ENCODE measurements at places on chromosomes 2 and 18.

DNA sequence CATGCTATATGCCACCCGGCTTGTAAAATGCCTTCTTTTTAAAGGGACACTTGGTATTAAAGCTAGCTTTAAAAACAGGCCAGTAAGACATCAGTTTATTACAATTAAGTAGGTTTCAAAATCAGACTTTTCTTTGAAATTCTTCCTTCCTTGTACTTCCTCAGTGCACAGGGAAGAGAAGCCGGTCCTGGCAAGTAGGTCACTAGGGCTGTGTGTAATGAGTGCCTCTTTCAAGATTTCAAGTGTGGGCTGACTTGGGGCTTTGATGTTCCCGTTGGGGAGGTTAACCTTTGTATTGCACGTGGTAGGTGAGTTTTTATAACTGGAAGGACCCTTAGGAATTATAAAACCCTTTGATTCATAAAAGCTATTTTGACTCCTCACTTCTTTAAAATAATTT is 566.4 kb upstream of the ID2 start:
- no peak for DNase-seq

DNA sequence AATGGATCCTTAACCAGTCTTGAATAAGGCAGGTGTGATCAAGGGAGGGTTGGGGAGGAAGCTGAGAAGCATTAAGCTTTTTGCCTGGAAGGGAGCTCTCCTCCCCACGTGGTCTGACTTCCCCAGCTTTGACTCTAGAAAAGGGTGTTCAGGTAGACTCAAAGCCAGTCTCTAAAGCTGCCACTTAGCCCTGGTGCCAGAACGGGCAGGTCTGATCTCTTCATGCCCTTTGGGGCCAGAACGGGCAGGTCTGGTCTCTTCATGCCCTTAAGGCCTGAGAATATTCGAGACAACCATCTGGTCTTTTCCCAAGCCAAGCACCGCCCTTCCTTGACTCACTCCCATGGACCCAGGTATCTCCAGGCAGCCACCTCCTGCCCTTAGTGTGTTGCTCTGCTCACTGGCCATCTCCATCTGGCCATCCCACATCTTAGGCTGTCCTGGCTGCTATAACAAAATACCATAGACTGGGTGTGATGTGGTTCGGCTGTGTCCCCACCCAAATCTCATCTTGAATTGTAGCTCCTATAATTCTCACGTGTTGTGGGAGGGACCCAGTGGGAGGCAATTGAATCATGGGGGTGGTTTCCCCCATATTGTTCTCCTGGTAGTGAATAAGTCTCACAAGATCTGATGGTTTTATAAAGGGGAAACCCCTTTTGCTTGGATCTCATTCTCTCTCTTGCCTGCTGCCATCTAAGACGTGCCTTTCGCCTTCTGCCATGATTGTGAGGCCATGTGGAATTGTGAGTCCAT is 59.4 kb downstream of the SNORC start:
- no peak for DNase-seq

- DNase-seq: no peak
These were observed 2184.6 kb upstream of the PIK3C3 start for GRCh38 chr18:39770399-39770798.

DNA sequence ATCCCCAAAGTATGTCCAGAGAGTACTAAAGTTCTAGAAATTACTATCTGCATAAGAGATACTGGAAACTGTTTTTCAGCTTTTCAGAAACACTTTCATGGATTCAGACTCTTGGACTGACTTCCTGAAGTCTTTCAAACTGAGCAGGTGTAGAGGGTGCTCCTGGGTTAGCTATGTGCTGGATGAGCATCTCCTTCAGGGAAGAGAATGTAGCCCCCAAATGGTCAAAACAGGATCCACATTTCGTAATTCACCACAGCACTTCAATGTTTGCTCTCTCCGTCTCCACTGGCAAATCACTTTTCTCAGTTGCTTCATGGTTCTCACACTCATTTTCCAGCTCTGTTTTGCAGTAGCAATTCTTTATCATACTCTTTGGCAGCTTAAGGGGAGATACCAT is 23.2 kb upstream of the SATB2 start:
- DNase-seq: no peak

DNA sequence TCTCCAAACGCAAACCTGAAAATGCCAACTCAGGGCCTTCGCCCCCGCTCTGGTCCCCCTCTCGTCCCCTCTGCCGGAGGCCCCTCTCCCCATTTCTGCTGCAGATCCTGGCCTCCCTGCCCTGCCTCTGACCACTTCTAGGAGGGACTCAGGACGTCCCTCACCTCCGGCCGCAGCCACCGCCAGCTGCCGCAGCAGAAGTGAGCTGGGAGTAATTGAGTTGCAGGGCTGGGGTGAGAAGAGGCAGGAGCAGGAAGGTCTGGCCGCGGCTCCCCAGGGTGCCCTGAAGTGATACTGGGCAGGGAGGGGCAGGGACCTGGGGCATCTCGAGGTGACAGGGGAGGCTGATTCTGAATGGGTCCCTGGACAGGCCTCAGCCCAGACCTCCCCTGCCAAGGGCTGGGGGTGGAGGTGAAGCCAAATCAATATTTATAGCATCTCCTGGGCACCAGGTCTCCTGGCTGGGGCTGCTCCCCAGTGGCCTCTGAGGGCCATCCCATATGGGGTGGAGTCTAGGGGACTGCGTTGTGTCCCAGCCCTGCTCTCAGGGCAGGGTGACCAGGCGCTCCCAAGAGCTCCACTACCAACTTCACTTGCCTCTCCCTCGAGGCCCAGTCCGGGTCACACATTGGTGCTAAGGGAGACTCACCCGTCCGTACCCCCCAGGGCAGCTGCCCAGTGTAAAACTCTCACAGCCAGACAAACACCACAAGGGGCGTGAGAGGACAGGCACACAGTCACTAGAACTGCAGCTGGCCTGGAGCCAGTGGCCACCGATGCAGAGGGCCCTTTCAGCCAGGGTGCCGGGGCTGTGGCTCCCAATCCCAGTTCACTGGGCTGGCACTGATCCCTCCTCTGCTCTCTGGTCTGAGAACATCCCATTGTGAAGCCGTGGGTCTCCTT is 33.0 kb downstream of the KCNIP3 start:
- DNase-seq: no peak

- DNase-seq: no peak
These were observed 66.1 kb downstream of the COLEC12 start for GRCh38 chr18:434410-434809.

DNA sequence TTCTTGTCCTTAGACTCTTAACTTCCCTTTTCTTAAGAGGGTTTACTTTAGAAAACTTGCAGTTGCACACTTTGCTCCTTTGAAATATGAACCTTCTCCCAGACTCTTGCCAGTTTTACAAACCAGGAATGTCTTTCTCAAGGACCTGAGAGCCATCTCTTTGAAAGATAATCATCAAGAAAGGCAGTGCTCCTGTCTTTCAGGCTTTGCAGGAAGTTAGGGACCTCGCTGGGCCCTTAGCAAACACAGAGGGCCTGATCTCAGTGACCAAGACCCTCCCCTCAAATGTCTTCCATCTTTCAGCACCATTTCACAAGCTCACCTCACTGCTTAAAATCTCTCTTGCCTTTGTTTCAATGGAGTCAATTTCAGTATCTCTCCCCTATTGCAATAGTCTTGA is 32.0 kb upstream of the NYAP2 start:
- no peak for DNase-seq

- DNase-seq: no peak
These were observed 8.6 kb upstream of the ANO7 start for GRCh38 chr2:241179899-241180298.

DNA sequence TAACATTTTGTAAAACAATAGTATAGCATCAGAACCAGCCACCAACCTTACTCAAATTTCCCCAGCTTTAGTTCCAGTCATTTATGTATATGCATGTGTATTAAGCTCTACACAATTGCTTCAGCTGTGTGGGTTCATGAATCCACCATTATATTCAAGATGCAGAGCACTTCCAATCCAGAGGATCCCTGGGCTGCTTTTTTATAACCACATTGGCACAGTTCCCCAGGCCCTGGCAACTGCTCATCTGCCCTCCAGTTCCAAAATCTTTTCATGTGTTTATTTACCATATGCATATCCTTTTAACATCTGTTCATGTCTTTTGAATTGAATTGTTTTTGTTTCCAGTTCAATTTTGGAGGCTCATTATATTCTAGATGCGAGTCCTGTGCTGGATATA is 482.9 kb upstream of the HS6ST1 start:
- no peak for DNase-seq

DNA sequence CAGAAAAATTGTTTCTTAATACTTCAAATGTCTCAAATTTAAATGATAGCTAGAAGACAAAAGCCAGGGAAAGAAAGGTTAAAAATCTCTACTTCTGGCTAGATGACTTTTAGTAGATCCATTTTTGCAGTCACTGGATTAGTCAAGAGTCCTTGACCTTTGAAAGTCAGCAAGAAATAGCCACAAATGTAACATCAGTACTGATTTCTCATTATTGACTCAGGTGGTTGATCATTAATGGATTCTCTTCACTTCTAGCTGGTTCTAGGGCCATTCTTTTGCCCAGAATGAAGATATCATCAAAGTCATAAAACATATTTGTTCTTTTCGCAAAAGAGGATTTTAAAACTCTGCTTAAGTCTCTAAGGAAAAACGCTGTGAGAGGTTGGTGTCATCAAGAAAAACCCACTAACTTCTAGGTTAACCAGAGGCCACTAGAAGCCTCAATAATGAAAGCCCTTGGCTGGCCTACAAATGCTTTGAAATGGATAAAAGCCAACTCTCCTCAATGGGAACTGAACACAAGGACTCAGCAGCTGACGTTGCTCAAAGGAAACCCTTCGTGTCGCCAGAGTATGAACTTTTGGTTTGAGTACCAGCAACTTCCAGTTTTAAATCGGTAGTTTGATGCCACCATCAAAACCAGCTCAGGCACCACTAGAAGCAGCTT is 66.3 kb downstream of the IRS1 start:
- DNase-seq: no peak

- DNase-seq: peak; percentile 33
These were observed 125.9 kb downstream of the ACOXL start for GRCh38 chr2:110858135-110858725.

DNA sequence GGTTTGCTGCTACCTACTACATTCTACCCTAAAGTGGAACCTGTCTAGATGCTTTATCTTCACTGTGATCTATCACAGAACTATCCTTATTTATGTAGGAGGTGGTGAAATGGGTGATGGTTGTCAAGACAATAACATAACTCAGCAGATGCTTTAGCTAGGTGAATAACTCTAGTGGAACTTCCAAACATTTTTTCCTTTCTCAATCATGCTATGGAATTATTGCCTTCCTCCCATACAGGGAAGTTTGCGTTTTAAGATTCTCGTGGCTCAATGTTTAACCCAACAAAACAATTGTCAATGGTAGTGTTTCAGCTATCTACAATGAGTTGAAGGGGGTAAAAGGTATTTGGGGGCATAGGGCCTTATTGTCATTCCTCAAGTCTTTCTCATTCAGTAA is 82.6 kb upstream of the GLI2 start:
- no peak for DNase-seq

DNA sequence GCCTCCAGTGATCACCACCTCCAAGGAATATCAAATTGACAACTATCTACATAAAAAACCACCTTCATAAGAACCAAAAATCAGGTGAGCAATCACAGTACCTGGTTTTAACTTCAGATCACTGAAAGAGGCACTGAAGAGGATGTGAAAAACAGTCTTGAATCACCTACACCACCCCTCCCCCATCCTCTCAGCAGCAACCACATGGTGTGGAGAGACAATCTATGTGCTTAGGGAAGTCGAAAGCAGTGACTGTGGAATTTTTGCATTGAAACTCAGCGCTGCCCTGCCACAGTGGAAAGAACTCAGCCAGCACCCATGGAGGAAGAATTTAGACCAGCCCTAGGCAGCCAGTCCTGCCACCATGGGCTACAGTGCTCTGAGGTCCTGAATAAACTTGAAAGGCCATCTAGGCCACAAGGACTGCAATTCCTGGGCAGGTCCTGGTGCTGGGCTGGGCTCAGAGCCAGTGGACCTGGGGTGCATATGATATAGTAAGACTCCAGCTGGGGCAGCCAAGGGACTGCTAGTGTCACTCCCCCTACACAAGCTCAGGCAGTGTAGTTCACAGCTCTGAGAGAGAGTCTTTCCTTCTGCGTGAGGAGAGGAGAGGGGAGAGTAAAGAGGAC is 75.6 kb downstream of the ATL2 start:
- no peak for DNase-seq

DNA sequence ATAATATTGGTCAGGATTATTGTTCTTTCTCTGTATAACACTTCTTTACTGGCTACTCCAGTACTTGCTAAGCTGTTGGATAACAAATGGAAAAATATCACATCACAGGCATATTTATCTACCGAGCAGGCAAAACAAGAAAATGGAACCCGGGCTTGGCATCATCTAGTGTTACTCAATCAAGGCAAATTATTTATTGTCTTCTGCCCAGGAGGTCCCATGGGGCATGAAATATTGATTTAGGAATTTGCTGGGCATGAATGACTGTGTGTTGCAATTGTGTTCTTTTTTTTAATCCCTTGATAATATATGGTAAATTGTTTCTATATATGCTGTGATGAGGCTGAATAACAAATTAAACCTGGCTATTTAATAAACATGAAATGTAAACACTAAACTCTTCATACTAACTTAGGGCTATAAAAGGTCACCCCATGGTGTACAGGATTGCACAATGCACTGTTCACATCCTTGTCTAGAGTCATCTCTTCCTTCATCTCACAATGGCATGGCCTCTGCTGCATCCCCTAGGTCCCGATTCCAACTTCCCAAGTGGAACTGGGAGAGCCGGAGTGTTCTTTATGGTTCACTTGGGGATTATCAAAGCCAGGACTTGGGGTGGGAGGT is 2.2 kb upstream of the PARD3B start:
- no peak for DNase-seq

GRCh38 chr2:103529798-103530502 is 768.1 kb downstream of the TMEM182 start:
- DNase-seq: no peak

DNA sequence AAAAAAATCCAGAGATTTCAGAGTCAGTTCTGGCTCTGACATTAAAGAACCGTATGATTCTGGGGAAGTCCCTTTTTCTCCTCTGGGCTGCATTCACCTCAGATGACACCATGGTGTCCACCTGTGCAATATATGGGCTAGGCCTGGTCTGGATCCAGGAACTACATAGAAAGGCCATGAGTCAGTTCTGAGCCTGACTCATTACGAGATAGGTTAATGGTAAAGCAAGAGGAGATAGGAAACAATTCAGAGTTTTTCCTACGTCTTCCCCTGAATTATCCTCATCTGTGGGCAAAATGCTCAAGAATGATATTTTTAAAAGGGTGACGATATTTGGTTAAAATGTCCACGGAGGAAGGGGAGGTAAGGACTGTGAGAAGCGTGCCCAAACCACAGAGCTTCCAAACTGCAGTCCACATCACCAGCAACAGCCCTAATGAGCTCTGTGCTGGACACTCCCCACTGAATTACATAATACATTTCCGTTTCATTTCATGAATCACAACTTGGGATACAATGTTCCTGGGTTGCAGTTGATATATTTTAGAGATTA is 180.1 kb upstream of the OSR1 start:
- no peak for DNase-seq

DNA sequence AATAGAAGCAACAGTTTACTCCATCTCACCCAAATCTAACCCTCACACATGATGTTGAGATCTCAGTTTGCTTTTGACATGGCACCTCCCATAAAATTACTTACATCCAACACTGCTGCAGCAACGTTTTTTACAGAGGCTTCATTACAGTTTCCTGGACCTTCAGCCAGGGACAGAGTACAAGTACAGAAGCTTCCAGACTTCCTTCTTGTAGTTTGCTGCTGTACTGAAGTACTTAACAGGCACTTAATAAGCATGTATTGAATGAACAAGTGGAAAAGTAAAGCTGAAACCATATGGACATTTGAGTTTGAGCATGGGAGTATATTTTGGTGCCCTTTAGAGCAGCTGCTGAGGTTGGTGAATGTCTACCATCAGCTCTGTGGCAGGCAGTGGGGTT is 514.2 kb downstream of the PTPRM start:
- DNase-seq: no peak
